ENCODE measurements at places on chromosomes 11 and 22.
A peak's percentile ranks its signal among the peaks of the same experiment; 100 is the strongest.

DNA sequence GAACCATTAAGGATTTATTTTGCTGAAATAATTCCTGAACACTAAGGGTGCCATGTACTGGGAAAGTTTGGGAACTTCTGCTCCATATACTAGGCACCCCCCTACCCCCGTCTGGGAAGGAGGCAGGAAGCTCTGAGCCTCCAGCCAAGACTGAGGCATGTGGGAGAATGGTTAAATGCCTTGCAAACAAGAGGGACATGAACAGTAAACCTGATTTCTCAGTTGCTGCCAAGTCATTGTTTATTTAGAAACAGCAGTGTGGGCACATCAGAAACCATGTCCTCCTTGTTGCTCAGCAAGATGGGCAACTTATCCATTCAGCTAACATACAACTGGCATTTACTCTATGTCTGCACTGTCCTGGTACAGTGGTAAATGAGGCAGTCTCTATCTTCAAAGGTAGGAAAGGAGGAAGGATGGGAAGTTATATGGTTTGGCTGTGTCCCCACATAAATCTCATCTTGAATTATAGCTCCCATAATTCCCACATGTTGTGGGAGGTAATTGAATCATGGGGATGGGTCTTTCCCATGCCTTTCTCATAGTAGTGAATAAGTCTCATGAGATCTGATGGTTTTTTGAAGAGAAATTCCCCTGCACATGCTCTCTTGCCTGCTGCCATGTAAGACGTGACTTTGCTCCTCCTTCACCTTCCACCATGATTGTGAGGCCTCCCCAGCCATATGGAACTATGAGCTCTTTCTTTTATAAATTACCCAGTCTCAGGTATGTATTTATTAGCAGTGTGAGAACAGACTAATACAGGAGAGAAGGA is 459.1 kb downstream of the MIAT start:
- ATAC-seq = no peak

GRCh38 chr11:8766988-8767374 is 84.4 kb downstream of the RPL27A start:
- ATAC-seq = no peak

GRCh38 chr11:69212798-69213110 is 57.0 kb downstream of the SMIM38 start:
- no peak for ATAC-seq

DNA sequence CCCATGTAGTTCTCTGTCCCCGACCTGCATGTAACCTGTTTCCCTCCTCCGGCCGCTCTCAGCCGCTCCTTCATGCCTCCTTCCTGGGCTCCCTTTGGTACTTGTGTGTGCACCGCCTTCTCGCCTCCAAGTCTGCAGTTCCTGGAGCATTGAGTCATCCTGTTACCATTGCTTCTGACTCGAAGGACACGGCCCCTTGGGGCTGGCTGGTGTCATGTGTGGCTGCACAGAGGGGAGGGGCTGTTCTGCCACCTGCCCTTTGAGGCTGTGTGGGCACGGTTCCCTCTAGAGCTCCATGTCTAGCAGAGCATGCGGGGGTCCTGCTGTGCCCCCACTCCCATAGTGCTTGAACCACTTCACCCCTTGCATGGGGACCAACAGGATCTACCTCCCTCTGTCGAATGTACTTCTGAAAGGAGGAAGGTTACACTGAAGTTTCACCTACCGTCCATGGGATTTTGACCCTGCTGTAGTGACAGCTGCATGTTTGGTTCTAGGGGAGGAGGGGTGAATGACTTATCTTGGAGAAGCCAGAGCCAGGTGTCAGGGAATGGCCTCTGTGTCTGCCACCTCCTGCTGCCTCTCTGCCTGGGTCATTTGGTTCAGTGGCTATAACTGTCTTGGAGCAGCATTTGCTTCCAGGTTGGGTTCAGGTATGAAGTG is 39.6 kb downstream of the BCR start:
- peak; percentile 88 for ATAC-seq

- no peak for ATAC-seq
These were observed 405.6 kb upstream of the API5 start for GRCh38 chr11:42906226-42906625.

DNA sequence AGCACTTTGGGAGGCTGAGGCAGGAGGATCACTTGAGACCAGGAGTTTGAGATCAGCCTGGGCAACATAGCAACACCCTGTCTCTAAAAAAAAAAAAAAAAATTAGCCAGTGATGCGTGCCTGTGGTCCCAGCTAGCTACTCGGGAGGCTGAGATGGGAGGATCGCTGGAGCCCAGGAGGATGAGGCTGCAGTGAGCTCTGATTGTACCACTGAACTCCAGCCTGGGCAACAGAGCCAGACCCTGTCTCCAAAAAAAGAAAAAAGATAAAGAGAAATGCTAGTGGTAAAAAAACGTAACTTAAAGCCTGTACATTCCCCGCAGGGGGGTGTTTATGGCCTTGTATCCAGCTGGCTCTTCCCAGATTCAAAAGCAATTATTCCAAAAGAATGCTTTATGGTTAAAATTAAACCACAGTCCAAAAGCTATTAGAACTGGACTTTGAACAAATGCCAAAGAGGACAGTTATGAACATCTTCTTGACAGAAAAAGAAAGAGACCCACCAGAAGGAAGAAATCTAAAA is 16.4 kb upstream of the SNX32 start:
- ATAC-seq = no peak

- peak; percentile 48 for ATAC-seq
These were observed 2.5 kb downstream of the CHST1 start for GRCh38 chr11:45662665-45663485.

- ATAC-seq = no peak
These were observed 28.5 kb downstream of the MAFF start for GRCh38 chr22:38230108-38230825.

- no peak for ATAC-seq
These were observed 76.9 kb upstream of the API5 start for GRCh38 chr11:43234881-43235280.

- ATAC-seq = no peak
These were observed 77.7 kb downstream of the GDPD4 start for GRCh38 chr11:77223797-77224196.

DNA sequence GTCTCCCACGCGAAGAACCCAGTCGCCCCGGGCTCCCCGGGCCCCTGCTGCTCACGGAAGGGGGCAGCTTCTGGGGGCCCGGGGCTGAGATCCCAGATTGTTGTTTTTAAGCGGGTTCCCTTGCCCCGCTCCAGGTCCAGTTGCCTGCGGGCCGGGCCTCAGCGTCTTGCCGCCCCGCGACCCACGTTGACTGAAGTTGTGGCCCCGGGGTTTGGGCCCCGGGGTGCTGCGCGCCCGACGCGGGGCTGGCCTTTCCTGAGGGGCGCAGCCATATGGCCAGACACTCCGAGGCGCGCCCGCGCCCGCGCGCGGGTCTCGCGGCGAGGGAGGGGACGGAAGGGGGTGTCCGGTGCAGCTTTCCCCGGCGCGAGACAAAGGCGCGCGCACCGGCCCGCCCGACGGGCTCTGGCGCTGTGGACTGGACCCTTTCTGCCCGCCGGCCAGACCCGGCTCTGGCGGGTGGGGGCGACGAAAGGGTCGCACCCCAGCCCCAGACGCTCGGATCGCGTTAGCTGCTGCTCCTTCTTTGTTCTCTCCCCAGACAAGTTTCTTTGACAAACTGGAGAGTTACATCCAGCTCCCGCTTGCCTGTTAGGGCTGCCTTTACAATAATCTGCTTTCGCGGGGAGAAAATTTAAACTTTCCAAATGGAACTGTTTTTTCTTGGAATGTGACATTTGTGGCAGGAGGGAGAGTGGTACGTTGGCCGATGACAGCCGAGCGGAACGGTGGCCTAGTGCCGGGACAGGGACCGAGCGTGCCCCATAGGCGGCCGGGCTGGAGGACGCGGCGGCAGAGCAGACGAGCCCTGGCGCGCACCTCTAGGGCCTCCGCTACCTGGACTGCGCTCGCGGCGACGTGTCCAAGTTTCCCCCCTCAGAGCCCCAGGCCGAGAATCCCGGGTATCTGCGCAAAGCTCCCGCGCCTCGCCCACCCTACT is 716 bp downstream of the AMOTL1 start:
- peak; percentile 28 for ATAC-seq

- no peak for ATAC-seq
These were observed 25.9 kb downstream of the HIRA start for GRCh38 chr22:19405652-19406051.

DNA sequence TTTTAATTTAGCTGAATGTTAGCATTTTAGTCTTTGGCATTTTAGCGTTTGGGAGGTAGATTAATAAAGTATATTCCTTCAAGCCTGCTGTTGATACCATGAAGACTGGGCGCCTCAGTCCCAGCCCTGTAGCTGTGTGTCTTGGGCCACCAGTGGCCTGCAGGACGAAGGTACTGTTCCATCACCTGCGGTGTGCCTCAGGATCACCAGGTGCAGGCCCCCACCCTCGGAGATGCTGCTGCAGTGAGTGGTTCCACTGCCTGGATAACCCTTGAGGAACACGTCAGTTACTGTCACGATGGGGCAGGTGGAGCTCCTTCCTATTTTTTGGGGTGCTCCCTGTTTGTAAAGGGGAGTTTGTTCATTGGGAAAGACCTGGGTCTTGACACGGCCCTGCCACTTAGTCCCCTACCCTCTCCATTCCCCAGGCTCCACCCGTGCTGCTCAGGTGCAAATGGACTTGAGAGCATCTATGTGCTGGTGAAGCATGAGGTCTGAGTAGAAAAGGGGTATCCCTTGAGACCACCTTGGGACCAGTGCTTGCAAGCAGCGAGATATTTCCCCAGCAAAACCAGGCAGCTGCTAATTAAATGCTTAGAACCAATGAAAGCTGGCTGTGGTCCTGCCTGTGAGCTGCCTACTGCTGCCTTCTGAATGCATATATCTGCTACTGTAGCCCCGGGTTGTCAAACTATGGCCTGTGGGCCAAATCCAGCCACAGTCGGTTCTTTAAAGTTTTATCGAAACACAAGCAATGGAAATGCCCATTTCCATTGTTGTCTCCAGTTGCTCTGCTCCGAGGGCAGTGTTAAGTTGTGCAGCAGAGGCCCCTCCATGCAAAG is 28.7 kb downstream of the INCENP start:
- ATAC-seq = no peak

- no peak for ATAC-seq
These were observed 2.6 kb downstream of the GGA1 start for GRCh38 chr22:37611207-37611606.

DNA sequence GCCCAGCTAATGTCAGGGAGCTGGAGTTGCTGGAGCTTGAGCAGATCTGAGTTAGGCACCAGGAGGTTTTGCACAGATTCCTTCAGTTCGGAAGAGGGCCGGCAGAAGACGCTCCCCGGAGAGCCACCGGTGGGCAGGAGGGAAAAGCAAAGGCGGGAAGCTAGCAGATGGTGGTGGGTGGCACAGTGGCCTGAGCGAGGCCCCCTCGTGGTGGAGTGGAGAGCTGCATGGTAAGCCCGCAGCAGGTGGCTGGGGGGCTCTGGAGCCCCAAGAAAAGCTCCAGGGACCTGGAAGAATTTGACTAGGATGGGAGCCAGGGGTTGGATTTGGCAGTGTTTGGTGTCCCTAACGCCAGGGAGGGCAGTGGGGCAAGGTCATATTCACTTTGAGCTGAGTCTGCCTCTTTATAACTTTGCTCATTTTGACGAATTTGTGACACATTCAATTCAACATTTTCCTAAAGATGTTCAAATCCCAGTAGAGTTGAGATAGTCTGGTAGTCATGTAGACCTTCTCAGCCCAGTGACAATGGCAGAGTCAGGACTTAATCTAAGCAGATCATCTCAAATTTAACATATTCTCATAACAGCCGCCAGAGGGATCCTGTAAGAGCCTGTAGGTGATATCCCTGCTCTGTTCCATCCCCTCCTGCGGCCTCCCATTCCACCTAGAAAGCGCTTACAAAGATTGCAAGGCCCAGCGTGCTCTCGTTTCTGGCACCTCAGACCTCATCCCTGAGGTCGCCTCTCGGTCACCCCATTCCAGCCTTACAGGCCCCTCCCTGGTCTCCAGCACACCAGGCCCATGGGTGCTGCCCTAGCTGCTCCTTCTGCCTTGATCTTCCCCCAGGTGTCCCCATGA is 57.9 kb downstream of the TRIM29 start:
- no peak for ATAC-seq

- ATAC-seq = no peak
These were observed 83.7 kb downstream of the FAT3 start for GRCh38 chr11:92308366-92308765.

- no peak for ATAC-seq
These were observed 219.7 kb downstream of the BARX2 start for GRCh38 chr11:129595038-129595962.

- ATAC-seq = no peak
These were observed 82.3 kb downstream of the PTPRJ start for GRCh38 chr11:48062649-48063048.

DNA sequence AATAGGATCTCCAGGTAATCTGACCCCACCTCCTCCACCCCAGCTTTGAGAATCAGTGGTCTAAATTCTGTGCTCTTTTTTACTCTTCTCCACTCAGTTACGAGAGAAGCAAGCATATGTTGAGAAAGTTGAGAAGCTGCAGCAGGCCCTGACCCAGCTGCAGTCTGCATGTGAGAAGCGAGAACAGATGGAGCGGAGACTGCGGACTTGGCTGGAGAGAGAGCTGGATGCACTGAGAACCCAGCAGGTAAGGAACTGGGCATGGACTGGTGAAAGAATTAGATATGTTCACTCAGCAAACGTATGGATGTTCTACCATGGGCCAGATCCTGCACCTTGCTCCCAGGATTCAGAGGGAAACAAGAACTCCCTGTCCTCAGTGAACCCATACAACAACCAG is 85.7 kb downstream of the AMOTL1 start:
- no peak for ATAC-seq

DNA sequence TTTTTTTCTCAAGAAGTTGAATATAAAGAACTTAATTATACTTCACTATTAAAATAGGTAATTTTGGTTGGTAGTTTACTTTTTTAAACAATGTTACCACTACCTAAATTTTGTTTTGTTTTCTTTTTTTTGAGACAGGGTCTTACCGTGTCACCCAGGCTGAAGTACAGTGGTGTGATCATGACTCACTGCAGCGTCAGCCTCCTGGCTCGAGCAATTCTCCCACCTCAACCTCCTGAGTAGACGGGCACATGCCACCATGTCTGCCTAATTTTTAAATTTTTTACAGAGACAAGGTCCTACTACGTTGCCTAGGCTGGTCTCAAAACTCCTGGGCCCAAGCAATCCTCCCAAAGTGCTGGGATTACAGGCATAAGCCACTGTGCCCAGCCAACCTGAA is 17.6 kb downstream of the SPCS2 start:
- ATAC-seq = no peak

DNA sequence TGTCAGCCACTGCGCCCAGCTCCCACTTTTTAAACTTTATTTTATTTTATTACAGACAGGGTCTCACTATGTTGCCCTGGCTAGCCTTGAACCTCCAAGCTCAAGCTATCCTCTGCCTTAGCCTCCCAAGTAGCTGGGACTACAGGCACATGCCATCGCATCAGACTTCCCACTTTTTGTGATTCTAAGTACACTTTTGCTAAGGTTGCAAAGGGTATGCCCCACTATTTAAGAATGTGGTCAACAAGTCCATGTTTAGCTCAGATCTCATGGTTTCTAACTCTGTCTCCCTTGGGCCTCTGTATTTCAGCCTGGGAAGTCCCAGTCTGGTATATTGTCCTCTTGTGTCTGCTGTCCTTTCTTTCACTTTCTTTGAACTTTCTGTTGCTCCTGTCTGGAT is 35.3 kb downstream of the EXPH5 start:
- no peak for ATAC-seq

- no peak for ATAC-seq
These were observed 2.7 kb downstream of the BCL2L13 start for GRCh38 chr22:17641269-17641668.

Measured in activated CD4-positive, CD25-positive, alpha-beta regulatory T cell treated with anti-CD3 and anti-CD28 coated beads, Interleukin-2, amount 50 U/mL, for 24 hours (primary cell).